ENCODE measurements at places on chromosomes 4 and X. TPM values are rescaled to one million over a fixed set of nuclear protein-coding genes. Genes with fewer than 3 reads are reported as not detected.

The MAGEE2 gene
- 0.18 TPM for total RNA-seq

The IL1RAPL2 gene
- 1.1 TPM for total RNA-seq

- peak; percentile 79 for DNase-seq
Observed at GRCh38 chrX:123959281-123960063, 2.0 kb upstream of the STAG2 start.

The ZNF81 gene
- total RNA-seq: 4.1 TPM

DNA sequence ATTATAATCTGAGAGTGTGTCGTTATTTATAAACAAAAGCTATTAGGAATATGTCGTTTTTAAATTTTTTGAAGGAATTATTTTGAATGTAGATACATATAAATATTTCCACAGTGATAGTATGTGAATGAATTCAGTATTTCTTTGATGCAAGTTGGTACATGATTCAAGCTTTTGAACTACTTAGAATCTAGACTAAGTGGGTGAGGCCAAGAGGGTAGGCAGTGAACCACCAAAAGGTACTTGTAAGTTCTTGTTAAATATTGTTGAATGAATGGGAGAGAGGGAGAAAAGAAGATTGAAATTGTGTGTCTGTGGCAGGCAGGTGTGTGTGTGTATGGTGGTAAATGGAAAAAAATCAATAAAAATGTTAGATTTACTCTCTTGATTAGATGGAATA is 69.6 kb downstream of the ARFIP1 start:
- no peak for DNase-seq

- no peak for DNase-seq
Observed at GRCh38 chr4:156596026-156596425, 375.6 kb downstream of the PDGFC start.

DNA sequence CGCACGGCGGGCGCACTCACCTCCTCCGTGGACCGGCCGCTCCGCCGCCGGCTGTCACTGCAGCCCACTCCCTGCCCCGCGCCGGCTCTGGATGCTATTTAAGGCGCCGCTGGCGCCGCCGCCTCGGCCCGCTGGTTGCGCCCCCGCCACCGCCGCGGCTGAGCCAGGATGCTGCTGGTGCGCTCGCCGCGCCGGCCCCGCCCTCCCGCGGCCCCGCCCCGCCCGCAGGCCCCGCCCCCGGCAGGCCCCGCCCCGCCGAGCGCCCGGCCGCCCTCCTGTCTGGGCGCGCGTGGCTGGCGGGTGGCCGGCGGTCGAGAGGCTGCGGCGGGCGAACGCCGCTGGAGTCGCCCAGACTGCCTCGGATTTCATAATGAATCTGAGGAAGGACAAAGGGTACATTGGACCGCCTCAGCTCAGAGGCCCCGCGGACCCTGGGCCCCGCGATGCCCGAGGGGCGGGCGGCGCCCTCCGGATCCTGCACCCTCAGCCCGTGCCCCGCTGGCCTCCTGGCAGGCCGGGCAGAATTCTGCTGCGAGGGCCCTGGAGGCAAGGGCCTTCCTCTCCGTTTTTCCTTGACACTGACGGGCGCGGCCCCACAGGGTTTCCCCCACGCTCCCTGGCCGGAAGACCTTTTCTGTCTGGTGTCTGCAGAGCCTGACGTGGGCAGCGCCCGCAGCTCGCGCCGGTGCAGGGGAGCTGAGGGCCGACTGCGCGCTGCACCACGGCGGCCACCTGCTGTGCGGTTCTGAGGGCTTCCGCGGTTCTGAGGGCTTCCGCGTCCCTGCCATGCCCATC is at the start of gene ACSL1:
TSS of gene ACSL1 (minus strand) at position 73 of the 795 bp plus-strand sequence. CDS start 22,454 bp downstream, outside the sequence.
- DNase-seq: peak; percentile 81

The TMEM271 gene
- not detected for total RNA-seq

DNA sequence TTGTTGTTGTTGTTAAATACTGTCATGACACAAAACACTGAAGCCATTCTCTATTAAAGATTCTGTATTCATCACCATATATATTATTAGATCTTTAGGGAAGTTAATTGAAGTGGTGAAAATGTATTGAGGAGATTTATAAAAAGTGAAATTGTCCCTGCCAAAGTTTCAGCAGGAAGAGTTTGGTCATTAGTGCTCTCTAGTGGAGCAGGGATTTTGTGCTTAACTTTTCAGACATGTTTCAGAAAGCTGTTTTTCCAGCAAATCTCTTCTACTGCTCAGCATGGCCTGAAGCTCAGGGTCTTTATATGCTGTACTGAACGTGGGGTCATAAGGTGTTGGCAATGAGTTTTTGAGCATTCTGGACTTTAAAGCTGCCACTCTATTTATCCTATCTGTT is 36.7 kb upstream of the CXXC4 start:
- no peak for DNase-seq

- no peak for DNase-seq
Observed at GRCh38 chr4:76984127-76984526, 34.6 kb downstream of the SEPTIN11 start.

The RHOXF1 gene
- total RNA-seq: not detected

The LRP2BP gene
- 5.1 TPM for total RNA-seq

The SMR3B gene
- total RNA-seq: not detected

DNA sequence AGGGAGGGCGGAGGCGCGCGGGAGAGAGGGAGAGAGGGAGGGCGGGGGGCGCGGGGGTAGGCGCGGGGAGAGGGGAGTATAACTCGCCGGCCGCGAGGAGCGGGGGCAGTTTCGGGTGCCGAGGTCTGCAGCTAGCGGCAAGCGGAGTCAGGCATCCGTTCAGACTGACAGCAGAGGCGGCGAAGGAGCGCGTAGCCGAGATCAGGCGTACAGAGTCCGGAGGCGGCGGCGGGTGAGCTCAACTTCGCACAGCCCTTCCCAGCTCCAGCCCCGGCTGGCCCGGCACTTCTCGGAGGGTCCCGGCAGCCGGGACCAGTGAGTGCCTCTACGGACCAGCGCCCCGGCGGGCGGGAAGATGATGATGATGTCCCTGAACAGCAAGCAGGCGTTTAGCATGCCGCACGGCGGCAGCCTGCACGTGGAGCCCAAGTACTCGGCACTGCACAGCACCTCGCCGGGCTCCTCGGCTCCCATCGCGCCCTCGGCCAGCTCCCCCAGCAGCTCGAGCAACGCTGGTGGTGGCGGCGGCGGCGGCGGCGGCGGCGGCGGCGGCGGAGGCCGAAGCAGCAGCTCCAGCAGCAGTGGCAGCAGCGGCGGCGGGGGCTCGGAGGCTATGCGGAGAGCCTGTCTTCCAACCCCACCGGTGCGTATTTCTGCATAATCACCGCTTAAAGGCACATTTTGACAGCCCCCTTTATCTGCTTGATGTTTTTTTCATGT is at the start of gene POU4F2:
TSS of gene POU4F2 (plus strand) at position 108 of the 720 bp plus-strand sequence. CDS start at position 356, 248 bp downstream.
- DNase-seq: no peak

- no peak for DNase-seq
Observed at GRCh38 chrX:30248854-30249253, 1.9 kb downstream of the MAGEB1 start.

The EDA gene
- 9.3 TPM for total RNA-seq

The ZCCHC18 gene
- 10.2 TPM for total RNA-seq

GRCh38 chrX:14997271-14997670 is 124.0 kb downstream of the MOSPD2 start:
- no peak for DNase-seq

DNA sequence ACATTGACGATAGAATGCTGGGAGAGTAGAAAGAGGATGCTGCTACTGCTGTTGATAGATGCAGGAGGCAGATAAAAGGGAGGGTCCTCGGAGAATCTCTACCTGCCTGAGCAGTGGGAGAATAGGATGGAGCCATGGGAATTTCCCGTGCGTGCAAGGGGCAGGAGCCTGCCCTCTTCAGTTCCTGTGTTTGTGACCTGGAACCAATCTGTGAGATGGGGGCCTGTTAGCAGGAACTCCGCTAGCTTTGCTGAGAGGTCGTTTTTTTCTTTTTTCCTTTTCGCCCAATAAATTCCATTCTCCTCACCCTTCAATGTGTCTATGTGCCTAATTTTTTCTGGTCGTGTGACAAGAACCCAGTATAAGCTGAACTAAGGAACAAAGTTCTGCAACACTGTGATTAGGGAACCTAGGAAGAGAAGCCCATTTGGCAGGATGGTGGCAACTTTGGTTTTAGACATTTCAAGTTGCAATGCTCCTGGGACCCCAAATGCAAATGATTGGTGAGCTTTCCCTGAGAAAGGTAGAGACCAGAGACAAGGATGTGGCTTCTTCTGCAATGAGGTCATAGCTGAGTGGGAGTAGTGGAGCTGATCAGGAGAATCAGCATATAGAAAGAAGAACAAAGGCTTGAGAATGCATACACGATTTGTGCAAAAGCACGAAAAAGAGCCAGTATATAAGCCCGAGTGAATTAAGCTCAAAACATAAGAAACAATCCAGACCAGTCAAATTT is 23.9 kb downstream of the SLC39A8 start:
- DNase-seq: no peak

The NLGN3 gene
- total RNA-seq: 10.9 TPM

GRCh38 chr4:15479089-15479912 is 9.6 kb downstream of the CC2D2A start:
- peak; percentile 71 for DNase-seq

- DNase-seq: no peak
Observed at GRCh38 chrX:136630881-136631280, 17.1 kb upstream of the CD40LG start.

DNA sequence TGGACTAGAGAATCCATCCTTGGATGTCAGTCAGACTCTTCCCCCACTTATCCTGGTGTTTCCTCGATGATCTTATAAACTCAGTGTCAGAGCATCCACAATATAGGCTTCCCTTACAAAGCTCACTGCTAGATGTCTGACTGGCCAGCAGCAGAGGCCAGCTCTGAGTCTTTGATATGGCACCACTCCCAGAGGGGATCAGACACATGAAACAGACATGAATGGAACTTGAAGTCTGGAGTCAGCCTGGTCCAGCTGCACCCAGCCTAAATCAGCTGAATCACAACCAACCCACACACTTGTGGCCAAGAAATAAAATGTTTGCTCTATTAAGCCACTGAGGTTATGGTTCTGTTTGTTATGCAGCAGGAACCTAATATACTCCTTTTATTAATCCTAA is 129.6 kb upstream of the MED14 start:
- DNase-seq: no peak

The KIF4A gene
- 0.15 TPM for total RNA-seq

The RWDD4 gene
- total RNA-seq: 45.5 TPM

GRCh38 chr4:37446016-37446415 is 201.5 kb downstream of the NWD2 start:
- DNase-seq: no peak

The GAGE12H gene
- not detected for total RNA-seq
